ENCODE measurements at places on chromosomes 7 and 10. TPM values are rescaled to one million over a fixed set of nuclear protein-coding genes. Genes with fewer than 3 reads are reported as not detected.
A peak's percentile ranks its signal among the peaks of the same experiment; 100 is the strongest.

- no peak for DNase-seq
Measured at GRCh38 chr7:101867265-101867664, 49.8 kb downstream of the CUX1 start.

GRCh38 chr10:134247-135131 is 766 bp upstream of the ZMYND11 start:
- DNase-seq = peak; percentile 13

- no peak for DNase-seq
Measured at GRCh38 chr10:127987467-127988380, 80.8 kb downstream of the PTPRE start.

- no peak for DNase-seq
Measured at GRCh38 chr7:101740981-101741725, 76.3 kb upstream of the CUX1 start.

Gene AUTS2
- 55.2 TPM for total RNA-seq

Gene FOXP2
- 4.9 TPM for total RNA-seq

DNA sequence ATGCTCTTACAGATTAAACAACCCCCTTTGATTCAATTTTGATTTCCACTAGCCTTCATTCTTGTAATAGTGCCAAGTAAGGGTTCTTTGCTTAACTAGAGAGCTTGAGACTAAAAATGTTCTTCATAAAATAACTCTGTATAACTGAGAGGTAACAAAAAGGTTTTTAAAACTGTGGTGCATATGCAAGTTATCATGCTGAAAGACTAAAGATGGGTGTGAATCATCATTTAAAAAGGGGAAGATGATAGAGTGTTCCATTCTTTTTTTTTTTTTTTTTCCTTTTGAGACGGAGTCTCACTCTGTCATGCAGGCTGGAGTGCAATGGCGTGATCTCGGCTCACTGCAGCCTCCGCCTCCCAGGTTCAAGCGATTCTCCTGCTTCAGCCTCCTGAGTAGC is 11.1 kb downstream of the MDFIC start:
- no peak for DNase-seq

Gene NAT16
- total RNA-seq = not detected

Gene TMEM225B
- 23.5 TPM for total RNA-seq

Gene FAM107B
- total RNA-seq = 32.9 TPM

- no peak for DNase-seq
Measured at GRCh38 chr10:121438333-121438732, 159.9 kb downstream of the FGFR2 start.

DNA sequence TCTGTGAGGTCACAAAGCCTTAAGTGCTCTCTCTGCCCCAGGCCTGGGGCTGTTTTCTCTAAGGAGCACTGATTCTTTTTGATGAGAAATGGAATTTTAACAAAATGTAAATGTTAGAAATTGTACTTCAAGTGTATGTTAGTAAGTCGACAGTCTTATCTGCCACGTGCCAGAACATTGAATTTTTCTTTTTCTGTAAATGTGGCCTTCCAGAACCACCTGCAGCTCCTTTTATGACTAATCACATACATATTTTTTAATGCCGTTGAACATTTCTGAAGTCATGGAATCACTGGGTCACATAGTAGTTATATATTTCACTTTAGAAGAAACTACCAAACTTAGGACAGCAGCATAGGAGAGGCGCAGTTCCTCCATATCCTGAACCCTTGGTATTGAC is 38.0 kb downstream of the UBE3C start:
- DNase-seq = no peak

GRCh38 chr7:105097619-105098018 is 83.6 kb downstream of the KMT2E start:
- DNase-seq = no peak

GRCh38 chr10:21764466-21765189 is 230.6 kb downstream of the MLLT10 start:
- DNase-seq = no peak

GRCh38 chr10:29921071-29921446 is 138.3 kb downstream of the JCAD start:
- peak; percentile 47 for DNase-seq

DNA sequence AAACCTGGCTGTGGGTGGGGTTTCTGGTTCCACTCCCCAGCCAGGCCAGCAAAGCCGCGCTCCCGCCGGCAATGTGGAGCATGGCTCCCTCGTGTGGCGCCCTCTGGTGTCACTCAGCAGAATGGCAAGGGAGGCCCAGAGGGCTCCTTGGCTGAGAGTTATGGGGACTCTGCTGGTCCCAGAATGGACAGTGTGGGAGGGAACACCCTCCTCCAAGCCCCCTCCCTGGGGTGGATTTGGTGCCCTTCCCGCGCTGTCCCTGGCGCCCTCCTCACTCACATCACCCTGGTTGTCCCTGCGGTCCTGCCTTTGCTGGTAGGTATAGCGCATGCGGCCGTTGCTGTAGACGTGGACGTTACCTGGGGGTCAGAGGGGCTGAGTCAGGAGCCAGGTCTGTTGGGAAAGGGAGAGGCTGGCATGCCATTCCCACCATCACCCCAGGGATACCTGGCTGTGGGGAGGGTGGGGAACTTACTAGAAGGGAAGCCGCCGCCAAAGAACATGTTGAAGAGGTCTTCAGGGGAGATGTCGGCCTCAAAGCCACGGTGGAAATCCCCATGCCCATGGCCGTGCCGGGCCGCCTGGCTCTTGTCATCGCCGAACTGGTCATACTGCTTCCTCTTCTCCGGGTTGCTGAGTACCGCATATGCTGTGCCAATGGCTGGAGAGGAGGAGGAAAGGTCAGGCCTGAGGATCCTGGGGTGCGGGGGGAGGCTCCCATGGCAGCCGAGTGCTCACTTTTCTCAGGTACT is 14.0 kb downstream of the DNAJB12 start:
- no peak for DNase-seq

DNA sequence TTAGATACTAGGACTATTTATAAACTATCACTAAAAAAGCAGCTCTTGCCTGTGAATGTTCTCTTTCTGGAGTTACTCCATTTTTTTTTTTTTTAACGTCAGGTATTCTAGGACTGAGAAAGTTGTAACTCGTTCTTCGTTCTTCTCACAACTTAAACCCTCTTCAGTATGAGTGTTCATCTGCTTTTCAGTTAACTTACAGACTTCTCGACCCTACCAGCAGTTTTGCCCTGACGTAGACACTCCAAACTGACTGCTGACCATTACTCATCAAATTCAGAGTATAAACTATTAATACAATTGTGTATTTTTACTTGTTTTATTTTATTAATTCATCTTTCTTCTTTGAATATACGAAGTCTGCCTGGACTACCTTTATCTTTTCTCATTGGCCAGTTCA is 353.1 kb downstream of the GPR37 start:
- no peak for DNase-seq

GRCh38 chr10:16891375-16892313 is 74.4 kb upstream of the RSU1 start:
- DNase-seq = no peak

Gene MLLT10
- 68.3 TPM for total RNA-seq

Gene MKI67
- total RNA-seq = 2.9 TPM

Gene NFE2L3
- 2.0 TPM for total RNA-seq

GRCh38 chr7:17654940-17655339 is 285.4 kb downstream of the SNX13 start:
- DNase-seq = no peak

GRCh38 chr10:93413252-93413689 is 68.9 kb downstream of the MYOF start:
- DNase-seq = no peak

DNA sequence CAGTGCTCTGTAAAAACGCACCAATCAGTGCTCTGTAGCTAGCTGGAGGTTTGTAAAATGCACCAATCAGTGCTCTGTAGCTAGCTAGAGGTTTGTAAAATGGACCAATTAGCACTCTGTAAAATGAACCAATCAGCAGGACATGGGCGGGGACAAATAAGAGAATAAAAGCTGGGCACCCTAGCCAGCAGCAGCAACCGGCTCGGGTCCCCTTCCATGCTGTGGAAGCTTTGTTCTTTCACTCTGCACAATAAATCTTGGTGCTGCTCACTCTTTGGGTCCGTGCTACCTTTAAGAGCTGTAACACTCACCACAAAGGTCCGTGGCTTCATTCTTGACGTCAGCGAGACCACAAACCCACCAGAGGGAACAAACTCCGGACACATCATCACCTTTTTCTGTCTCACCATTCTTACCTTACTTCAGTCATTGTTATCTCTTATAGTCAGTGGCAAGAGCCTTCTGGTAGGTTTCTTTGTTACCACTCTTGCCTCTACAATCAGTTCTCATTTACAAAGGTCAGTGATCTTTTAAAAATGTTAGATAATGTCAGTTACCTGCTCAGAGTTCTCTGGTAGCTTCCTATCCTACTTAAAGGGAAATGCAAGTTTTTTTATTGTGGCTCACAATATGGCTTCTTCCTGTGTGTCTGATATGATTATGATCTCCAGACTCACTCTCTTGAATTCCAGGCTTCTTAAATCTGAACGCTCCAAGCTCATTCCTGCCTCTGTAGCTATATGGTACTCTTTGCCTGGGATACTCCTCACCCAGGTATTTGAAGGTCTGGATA is 4.5 kb downstream of the STAM start:
- no peak for DNase-seq

GRCh38 chr10:23543691-23544380 is 105.0 kb downstream of the OTUD1 start:
- DNase-seq = no peak

DNA sequence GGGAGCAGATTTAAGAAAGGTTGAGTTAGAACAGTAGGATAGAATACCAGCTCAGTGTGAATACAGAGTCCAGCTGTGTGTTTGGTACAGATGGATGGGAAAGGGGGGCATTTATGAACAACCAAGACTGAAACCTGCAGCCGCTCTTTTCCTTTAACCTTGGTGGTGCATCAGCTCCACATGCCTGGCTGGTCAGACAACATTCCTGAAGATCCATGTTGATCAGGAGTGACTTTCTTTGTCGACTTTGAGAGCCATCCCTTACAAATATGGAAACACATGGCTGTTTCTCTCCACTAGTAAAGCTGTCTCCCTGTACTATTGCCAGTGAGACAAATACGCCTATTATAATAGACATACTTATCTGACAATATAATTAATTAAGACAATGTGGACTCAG is 476.5 kb upstream of the IGFBP3 start:
- DNase-seq = no peak

All from prostate gland (tissue), 2 donors.